ENCODE measurements at places on chromosomes 12 and 14.

GRCh38 chr12:116215023-116215422 lies 62.5 kb downstream of the MED13L start:
- DNase-seq: no peak

- no peak for DNase-seq
Observed at GRCh38 chr14:53621433-53621832, 335.2 kb downstream of the BMP4 start.

GRCh38 chr14:39446131-39446744 lies 14.0 kb upstream of the FBXO33 start:
- no peak for DNase-seq

- DNase-seq: no peak
Observed at GRCh38 chr14:100524933-100525243, 62.3 kb downstream of the BEGAIN start.

DNA sequence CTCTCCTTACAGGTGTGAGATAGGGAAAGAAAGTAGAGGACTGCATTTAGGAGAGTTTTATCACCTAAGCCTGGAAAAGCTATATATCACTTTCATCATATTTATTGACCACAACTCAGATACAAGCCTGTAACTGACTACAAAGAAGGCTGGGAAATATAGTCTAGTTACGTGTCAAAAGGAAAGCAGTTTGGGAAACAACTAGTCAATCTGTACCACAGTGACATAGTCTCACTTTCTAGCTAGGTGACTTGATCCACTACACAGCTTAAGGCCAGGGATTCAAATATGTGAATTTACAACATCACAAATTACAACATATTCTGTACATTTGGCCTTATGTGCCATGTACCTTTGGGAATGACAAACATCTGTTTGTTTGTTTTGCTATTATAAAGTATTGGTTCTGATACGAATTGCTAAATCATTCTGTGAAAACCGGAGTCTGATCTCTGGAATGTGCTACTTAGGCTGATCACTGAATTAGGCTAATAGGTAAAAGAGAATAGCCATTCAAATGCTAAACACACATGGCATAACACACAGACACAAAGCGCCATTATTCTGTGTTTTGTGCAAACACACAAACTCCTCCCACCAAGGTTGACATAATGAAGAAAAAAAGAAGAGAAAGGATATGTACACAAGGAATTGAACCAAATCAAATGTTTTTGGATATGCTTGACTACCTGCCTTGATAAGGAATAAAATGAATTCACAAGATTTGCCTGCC lies 279.8 kb downstream of the DUSP6 start:
- DNase-seq: no peak

DNA sequence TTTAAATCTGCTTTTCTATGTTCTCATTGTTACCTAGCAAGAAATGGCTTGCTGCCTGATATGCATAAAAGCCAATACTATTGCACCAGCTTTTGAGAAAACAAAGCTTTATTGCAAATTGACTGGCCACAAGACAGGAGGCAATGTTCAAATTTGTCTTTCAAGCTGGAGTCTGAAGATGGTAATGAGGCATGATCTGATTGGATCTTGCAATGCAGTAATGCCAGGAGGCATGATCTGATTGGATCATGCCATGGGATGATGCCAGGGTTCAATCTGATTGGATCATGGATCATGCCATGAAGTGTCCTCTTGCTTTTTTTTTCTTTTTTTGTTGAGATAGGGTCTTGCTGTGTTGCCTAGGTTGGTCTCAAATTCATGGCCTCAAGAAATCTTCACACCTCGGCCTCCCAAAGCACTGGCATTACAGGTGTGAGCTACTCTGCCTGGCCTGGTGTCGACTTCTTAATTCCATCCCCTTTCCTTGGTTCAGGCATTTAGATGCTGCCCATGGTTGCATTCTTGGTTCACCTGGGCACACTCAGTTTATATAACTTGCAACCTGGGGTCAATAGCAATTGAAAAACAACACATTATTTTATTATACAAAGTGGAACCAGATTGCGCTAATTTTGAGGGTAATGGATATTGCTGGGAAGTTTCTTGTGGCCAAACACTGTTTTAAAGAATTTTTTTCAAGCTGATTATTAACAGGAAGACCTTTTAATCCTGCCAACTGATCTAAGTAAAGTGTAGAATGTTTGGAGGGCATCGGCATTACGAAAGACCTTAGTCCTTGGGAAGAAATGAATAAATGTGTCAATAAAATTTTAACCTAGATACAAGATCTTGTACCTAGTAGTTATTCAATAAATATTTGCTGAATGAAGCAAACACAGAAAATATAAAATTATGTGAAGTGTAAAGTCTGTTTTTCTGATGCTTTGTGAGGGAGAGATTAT lies 38.8 kb downstream of the HSD17B6 start:
- DNase-seq: no peak

- DNase-seq: no peak
Observed at GRCh38 chr12:64636856-64637255, 26.6 kb downstream of the RASSF3 start.

GRCh38 chr12:32379667-32380066 lies 19.7 kb upstream of the FGD4 start:
- no peak for DNase-seq

GRCh38 chr12:69985656-69986055 lies 160.6 kb downstream of the MYRFL start:
- DNase-seq: no peak

DNA sequence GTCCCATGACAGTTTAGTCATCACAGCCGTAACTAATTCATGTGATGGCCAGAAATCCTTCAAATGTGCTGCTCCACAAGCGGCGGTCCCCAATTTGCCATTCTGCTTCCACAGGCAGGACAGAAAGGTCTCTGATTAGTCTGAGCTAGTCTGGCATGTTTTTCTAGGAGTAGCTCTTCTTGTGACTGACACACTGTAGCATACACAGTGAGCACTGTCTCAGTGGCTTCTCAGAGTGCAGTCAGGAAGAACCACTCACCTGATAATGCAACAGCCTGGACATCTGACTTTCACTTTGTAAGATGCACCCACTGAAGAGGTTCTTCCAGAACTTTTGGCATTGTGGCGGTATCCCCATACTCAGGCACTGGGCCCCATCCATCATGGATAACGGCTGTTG lies 1266.2 kb downstream of the TMEM121 start:
- DNase-seq: no peak

DNA sequence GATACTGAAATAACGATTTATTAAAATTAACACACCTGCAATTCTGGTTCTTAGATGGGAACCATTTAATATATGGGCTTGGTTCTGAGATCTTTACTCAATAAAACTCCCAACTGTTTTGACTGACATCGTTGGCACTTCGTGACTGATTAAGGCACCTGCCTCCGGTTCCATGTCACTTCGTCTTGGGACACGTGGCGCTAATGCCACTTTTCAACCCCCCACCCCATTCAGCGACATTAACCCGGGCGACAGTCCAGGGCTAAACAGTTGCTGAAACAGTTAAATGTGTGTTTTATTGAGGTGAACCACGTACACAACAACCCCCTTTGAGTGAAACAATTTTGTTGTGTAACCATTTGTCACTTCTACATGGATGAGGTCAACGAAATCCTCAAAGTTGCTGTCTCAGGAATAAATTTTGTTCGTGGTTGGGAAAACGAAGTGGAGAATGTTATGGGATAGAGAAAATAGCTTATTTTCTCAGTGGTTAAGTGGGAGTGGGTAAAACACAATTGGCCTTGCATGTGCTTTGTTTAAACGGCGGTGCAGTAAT lies 9.9 kb upstream of the SLC38A2 start:
- DNase-seq: no peak

DNA sequence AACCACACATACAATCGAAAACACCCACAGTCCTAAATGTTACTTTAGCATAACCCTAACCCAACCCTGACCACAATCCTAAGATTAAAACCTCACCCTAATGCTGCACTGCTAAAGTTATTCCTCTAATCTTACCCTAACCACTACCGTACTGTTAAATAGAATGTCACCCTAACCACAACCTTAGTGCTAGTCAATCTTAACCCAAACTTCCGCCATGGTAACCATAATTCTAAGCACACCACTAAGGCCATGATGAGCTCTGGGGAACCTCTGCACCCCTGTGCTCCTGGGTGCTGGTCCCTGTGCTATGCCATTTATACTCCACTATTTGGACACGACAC lies 38.0 kb downstream of the LTBP2 start:
- DNase-seq: no peak

DNA sequence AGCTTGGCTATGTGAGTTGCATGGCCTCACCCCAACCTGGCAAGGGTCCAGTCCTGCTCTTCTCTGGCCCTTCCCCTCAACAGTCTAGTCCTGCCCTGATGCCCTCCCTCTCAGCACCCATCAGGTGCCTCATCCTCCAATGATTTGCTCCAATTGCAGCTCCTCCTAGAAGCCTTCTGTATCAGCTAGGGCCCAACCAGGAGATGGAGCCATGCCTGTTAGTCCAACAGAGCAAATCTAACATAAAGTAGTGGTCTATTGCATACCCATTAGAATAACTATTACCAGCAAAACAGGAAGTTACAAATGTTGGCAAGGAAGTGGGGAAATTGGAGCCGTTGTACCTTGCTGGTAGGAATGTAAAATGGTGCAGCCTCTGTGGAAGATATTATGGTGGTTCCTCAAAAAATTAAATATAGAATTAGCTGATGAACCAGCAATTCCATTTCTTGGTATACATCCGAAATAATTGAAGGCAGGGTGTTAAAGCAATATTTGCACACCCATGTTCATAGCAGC lies 163.5 kb downstream of the VRK1 start:
- DNase-seq: no peak

DNA sequence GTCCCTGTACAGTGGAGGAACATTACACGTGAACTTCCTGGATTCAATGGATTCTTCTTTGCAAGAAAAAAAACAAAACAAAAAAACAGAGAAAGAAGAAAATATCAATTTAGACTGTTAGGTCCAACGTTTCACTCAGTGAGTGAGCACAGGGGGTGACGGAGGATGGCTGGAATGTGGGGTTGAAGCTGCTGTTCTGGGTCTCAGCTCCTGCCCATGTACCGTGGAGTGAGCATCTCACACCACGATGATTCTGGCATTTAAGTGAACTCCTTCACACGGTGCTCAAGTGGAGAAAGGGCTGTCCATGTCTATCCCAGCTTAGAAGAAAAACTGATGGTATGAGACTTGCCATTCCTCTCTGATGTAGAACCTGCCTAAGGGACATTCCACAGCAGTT lies 23.2 kb downstream of the CCND2 start:
- no peak for DNase-seq

DNA sequence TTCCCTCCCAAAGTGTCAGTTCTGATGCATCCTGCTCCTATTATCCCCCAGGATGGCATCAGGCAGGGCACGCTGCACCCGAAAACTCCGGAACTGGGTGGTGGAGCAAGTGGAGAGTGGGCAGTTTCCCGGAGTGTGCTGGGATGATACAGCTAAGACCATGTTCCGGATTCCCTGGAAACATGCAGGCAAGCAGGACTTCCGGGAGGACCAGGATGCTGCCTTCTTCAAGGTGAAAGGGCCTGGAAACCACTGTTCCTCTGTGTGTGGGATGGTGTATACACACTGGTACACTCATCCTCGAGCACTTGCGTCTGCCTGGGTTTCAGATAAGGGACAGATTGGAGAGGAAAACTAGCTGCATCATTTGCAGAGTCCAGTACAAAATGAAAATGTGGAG lies 1.0 kb downstream of the IRF9 start:
- DNase-seq: no peak

GRCh38 chr14:106501898-106502297 lies 975.5 kb downstream of the TMEM121 start:
- no peak for DNase-seq

DNA sequence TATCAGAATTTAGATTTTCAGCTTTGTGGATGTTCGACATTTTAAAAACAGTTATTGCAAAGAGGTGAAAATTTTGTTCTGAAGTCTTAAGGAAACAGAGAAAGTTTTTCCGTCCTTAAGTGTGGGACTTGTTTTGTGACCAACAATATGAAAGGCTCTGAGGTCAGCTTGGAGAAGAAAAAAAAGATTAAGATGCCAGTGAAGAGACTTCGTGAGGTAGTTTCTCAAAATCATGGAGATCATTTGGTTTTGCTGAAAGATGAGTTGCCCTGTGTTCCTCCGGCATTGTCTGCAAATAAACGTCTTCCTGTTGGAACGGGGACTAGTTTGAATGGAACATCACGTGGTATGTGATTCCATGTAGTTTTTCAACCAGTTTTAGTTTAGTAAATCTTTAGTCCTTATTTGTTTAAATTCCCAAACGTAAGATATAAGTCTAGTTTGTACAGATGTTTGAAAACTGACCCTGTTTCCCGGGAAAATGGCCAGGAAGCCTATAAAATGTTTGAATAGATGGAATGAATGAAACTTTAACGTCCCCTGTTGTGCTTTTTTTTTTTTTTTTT lies 682 bp downstream of the KIAA0586 start:
- no peak for DNase-seq

DNA sequence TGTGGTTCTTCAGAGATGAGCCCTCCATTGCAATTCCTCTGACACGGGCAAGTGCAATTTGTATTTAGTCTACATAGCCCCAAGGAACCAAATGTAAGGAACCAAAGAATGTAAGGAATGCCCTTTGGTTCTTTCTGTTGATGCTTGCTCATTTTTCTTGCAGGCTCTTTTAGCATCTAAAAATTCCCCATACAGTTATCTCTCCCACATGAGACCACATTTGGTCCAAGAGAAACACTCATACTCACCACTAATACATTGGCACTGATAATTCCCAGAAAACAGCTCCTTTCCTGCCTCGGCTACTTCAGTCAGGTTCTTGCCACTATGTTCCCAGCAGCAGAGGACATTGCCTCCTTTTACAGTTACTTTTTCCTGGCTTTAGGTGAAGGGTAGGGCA lies 332.6 kb downstream of the AEBP2 start:
- DNase-seq: no peak

DNA sequence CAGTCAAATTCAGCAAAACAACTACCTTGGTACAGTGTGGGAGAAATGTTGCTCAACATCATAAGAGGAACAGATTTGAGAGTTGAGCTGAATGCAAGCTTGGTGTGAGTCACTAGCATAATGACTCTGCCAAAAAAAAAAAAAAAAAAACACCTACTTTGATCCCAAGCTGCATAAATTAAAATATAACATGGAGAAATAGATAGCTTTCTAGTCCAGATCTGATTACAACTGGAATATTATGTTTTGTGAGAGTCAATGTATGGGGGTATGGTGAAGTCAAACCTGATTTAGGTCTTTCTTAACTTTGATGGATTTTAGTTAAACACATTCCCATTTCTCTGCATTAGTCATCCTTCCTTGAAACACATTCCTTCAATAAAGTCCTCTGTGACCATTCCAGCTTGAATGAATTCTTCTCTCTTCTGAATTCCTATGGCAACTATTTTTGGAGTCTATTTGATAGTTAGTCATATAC lies 188.1 kb downstream of the SLC5A8 start:
- DNase-seq: no peak

- no peak for DNase-seq
Observed at GRCh38 chr14:46985529-46986380, 334.2 kb upstream of the RPL10L start.

DNA sequence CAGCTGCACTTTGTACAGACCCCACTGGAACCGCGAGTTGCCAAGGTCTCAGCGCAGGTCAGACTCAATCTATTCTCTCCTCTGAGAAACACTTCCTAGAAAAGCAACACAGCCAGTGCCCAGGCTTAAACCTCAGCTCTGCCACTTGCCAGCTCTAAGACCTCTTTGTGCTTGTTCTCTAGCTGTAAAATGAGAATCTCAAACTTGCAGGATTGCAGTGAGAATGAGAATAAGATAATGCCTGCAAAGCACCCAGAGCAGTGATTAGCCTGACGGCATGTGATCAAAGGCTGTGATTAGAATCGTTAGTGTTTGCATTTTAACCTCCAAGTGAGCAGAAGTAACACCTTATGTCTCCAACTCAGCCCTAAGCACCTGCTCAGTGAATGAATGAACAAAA lies 21.3 kb downstream of the ANO2 start:
- DNase-seq: no peak

GRCh38 chr14:69660344-69661193 lies 49.2 kb downstream of the SUSD6 start:
- DNase-seq: no peak

Data from activated effector memory CD4-positive, alpha-beta T cell treated with Interleukin-2 at 50 U/mL for 16 hours (primary cell).